ENCODE measurements at places on chromosomes 2 and 18.

DNA sequence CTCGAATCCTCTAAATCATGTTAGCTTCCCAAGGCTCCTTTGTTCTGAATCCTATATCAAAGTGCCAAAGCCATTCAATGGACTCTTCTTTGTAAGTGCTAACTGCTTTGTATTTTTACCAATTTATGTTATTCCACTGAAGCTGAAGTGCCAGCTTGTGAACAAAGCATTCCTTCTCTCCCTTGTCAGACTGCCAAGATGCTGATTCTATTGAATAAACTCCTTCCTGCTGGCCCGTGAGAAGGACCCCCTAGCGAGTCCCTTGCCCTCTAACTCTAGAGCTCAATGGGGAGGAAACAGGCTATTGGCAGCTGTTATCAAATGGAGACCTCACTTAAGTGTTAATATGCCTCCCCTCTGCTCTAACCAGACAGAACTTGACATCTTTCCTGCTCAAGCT, 1097.9 kb upstream of the CNTNAP5 start:
- no peak for DNase-seq

GRCh38 chr2:47118581-47118980, 36.5 kb downstream of the STPG4 start:
- no peak for DNase-seq

DNA sequence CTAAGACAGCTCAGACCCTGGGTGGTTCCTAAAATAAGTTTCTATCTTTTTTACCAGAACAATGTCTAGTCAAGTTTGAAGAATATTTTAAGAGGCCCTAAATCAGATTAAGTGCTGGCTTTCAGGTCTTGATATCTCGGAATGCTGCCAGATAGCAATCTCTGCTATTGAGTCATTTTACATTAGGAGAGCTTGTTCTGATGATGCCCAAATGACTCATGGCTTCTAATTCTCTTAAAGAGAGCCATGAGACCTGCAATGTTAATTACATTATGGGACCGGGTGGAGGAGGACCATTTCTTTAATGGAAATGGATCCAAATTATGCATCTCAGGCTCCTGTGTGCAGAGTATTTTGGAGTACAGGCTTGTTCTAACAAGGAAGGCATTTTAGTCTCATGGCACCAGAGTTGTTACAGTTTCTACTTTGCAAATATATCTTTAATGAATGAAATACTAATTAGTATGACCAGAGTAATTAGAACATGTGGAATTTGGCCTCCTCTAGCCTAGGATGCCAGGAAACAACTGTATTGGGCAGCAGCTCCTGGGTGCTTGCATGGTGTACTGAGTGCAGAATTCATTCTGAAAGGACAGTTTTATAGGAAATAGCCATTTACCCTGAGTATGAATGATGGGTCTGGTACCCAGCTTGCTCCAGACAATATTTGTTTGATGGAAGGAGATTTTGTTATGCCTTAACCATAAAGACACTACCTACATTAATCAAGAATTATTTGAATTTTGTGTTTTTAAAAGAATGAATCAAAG, 94.0 kb upstream of the SULT1C3 start:
- DNase-seq: peak; percentile 63

DNA sequence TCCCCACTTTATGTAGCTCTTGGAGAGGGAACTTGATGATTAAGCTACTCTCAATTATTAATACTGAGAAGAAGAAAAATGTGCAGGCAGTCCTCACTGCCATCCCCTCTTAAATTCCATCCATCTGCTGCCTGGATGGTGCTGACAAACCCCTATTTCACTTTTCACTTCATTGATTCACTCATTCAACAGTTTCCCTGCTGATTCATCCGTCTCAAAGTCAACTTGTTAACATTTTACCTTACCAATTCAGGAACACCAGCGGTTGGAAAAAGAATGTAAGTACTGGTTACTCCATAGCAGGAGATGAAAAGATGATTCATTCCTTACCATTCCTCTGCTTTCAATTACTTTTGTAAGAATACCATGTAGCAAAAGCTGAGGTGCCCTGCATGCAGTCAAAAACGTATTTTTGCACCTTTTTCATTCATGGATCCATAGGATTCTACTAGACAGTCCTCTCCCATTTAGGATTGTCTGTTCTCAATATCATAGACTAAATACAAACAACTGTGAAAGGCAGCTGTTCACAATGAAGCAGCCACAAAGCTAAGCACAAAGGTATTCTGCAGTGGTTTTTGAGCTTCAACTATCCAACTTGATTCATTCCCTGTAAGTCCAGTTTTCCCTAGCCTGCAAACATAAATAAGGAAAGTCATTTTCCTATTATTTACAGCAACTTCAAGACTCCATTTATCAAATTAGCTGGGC, 262.0 kb downstream of the MREG start:
- DNase-seq: peak; percentile 98
